Stomach (tissue), 19 donors: ENCODE measurements at places on chromosomes 3 and 15.
A peak's percentile ranks its signal among the peaks of the same experiment; 100 is the strongest.

GRCh38 chr15:22956257-22956977, 23.8 kb downstream of the CYFIP1 start:
- H3K36me3 ChIP-seq = no peaks in the 10 kb centered on the region
- H3K4me1 ChIP-seq = peaks cover 72% of the 10 kb centered on the region
- no peak for DNase-seq
- H3K4me3 ChIP-seq = no peak overlapping the region
- H3K27ac ChIP-seq = no peak overlapping the region

DNA sequence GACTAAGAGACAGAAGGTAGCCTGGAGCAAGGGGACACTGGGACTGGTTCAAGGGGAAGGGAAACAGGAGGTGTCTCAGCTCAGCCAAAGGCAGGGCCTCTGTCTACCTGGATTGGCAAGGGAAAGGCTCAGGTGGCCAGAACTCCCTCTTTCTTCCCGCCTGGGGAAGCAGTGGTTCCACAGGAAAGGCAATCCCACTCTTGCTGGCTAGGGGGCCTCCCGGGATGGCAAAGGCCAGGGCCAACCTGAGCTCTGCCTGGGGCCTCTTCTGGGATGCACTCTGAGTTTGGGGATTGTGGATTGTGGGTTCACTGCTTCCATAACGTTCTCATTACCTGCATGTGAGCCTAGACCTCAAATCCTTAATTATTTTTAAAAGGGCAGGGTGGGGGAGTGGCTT, 13.0 kb upstream of the PARP6 start:
- H3K36me3 ChIP-seq = no peaks in the 10 kb centered on the region
- no peaks in the 10 kb centered on the region for H3K4me1 ChIP-seq
- no peak overlapping the region for H3K4me3 ChIP-seq
- H3K27ac ChIP-seq = no peak overlapping the region
- H3K27me3 ChIP-seq = no peaks in the 10 kb centered on the region

DNA sequence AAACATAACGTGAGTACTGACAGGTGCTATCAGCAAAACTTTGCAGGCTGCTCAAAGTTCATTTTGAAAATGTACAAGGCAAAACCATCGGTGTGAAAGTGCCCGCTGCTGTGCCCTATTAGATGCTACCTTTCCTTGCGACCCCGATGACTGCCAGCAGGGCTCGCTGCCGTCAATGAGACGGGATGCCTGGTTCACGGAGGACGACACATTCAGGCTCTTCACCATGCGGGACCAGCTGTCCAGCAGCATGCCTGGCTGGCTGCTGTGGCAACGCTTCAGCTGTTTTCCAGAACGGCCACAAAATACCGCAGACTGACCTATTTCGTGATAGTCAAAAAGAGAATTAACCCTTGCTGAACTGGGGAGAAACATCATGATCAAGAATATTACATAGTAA, 92.7 kb upstream of the OCA2 start:
- no peaks in the 10 kb centered on the region for H3K27me3 ChIP-seq
- DNase-seq = peak; percentile 81
- no peak overlapping the region for H3K4me3 ChIP-seq
- H3K36me3 ChIP-seq = peaks cover 75% of the 10 kb centered on the region
- H3K4me1 ChIP-seq = no peaks in the 10 kb centered on the region
- no peak overlapping the region for H3K27ac ChIP-seq

DNA sequence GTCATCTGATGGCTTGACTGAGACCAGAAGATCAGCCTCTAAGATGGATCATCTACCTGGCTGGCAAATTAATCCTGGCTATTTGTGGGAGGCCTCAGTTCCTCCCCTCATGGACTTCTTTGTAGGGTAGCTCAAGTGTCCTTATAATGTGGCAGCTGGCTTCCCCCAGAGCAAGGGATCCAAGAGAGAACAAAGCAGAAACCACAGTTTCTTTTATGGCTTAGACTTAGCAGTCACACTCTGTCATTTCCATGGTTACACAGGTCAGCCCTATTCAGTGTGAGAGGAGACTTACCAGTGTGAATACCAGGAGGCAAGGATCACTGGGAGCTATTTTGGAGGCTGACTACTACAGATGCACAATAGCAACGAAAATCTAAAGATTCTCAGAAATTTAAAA, 15.3 kb upstream of the ARL14 start:
- H3K4me3 ChIP-seq = no peak overlapping the region
- no peak overlapping the region for H3K27ac ChIP-seq
- DNase-seq = no peak
- no peaks in the 10 kb centered on the region for H3K4me1 ChIP-seq
- H3K36me3 ChIP-seq = no peaks in the 10 kb centered on the region
- H3K27me3 ChIP-seq = no peaks in the 10 kb centered on the region

DNA sequence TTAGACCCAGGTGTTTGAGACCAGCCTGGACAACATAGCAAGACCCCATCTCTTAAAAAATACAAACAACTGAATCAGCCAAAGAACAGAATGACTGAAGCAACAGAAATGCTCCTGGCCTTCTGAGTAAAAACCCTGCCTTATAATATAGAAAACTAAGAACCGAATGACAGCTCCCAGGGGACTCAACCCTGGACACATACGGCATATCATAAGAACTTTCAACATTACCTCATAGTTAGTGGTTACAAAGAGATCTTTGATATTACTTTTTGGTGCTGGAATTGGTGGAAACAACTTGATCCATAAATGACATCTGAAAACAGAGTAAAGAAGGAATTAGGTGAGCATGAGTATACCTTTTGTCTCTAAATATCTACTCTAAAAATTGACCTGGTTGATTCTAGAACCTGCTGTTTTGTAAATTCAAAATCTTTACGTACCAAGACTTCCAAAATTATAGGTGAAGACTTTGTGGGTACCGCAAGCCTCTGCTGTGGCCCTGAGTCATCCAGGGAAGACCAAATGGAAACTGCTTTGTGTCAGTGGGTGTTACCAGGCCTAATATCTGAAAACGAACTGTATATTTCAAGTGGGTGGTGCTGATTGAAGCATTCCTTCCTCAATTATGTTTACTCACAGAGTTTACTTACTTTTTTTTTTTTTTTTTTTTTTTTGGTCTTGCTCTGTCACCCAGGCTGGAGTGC, 35.5 kb downstream of the IL5RA start:
- no peaks in the 10 kb centered on the region for H3K36me3 ChIP-seq
- H3K4me1 ChIP-seq = no peaks in the 10 kb centered on the region
- no peak overlapping the region for H3K4me3 ChIP-seq
- DNase-seq = no peak
- H3K27ac ChIP-seq = no peak overlapping the region

DNA sequence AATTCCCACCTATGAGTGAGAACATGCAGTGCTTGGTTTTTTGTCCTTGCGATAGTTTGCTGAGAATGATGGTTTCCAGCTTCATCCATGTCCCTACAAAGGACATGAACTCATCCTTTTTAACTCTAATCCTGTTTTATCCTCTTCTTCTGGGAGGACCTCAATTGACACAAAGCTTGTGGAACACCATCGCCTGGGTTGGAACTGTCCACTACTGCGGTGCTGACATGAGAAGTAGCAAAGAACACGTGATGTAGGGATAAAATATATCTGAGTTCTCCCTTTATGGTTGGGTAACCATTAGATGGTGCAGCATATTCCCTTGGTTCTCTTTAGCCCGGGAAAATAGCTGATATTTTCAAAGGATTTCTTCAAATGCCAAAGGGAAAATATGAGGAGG, 105.3 kb upstream of the TOPAZ1 start:
- H3K4me1 ChIP-seq = no peaks in the 10 kb centered on the region
- H3K27ac ChIP-seq = no peak overlapping the region
- DNase-seq = no peak

GRCh38 chr3:156576651-156577348, 21.9 kb upstream of the SSR3 start:
- H3K27ac ChIP-seq = no peak overlapping the region
- H3K4me1 ChIP-seq = peaks cover 3% of the 10 kb centered on the region
- H3K27me3 ChIP-seq = no peaks in the 10 kb centered on the region
- H3K4me3 ChIP-seq = no peak overlapping the region

GRCh38 chr3:108215871-108216270, 6.4 kb downstream of the IFT57 start:
- H3K36me3 ChIP-seq = no peaks in the 10 kb centered on the region
- no peak overlapping the region for H3K4me3 ChIP-seq
- no peak overlapping the region for H3K27ac ChIP-seq

- no peak overlapping the region for H3K4me3 ChIP-seq
- H3K27me3 ChIP-seq = no peaks in the 10 kb centered on the region
- H3K4me1 ChIP-seq = peaks cover 5% of the 10 kb centered on the region
- no peak overlapping the region for H3K27ac ChIP-seq
Measured at GRCh38 chr15:70311821-70312220, 214.1 kb upstream of the TLE3 start.

GRCh38 chr3:94305835-94306611, 243.2 kb downstream of the NSUN3 start:
- H3K27ac ChIP-seq = no peak overlapping the region
- no peak overlapping the region for H3K4me3 ChIP-seq
- no peaks in the 10 kb centered on the region for H3K27me3 ChIP-seq

GRCh38 chr3:167030082-167030725, 349.9 kb downstream of the ZBBX start:
- no peak overlapping the region for H3K4me3 ChIP-seq
- no peaks in the 10 kb centered on the region for H3K27me3 ChIP-seq
- H3K4me1 ChIP-seq = no peaks in the 10 kb centered on the region
- DNase-seq = no peak
- no peak overlapping the region for H3K27ac ChIP-seq

GRCh38 chr3:69932501-69932900, 67.0 kb upstream of the SAMMSON start:
- H3K36me3 ChIP-seq = no peaks in the 10 kb centered on the region
- no peak overlapping the region for H3K27ac ChIP-seq
- no peak overlapping the region for H3K4me3 ChIP-seq
- no peaks in the 10 kb centered on the region for H3K27me3 ChIP-seq

- H3K27me3 ChIP-seq = no peaks in the 10 kb centered on the region
- no peak for DNase-seq
- H3K36me3 ChIP-seq = no peaks in the 10 kb centered on the region
- no peak overlapping the region for H3K27ac ChIP-seq
Measured at GRCh38 chr3:31039145-31039544, 144.7 kb upstream of the GADL1 start.

GRCh38 chr3:50825841-50826240, 151.1 kb downstream of the DOCK3 start:
- no peaks in the 10 kb centered on the region for H3K4me1 ChIP-seq
- no peak overlapping the region for H3K4me3 ChIP-seq
- DNase-seq = no peak

GRCh38 chr3:115359536-115359935, 212.4 kb upstream of the ZBTB20 start:
- DNase-seq = no peak
- no peaks in the 10 kb centered on the region for H3K36me3 ChIP-seq
- H3K27ac ChIP-seq = no peak overlapping the region
- H3K4me3 ChIP-seq = no peak overlapping the region
- H3K4me1 ChIP-seq = no peaks in the 10 kb centered on the region

- no peaks in the 10 kb centered on the region for H3K36me3 ChIP-seq
- DNase-seq = no peak
- H3K4me3 ChIP-seq = no peak overlapping the region
- H3K27me3 ChIP-seq = no peaks in the 10 kb centered on the region
- H3K27ac ChIP-seq = no peak overlapping the region
Measured at GRCh38 chr3:138600100-138600745, 6.2 kb upstream of the CEP70 start.

GRCh38 chr3:23819599-23820360, 14.0 kb downstream of the UBE2E1 start:
- H3K27ac ChIP-seq = no peak overlapping the region
- peaks cover 25% of the 10 kb centered on the region for H3K4me1 ChIP-seq
- H3K4me3 ChIP-seq = no peak overlapping the region

DNA sequence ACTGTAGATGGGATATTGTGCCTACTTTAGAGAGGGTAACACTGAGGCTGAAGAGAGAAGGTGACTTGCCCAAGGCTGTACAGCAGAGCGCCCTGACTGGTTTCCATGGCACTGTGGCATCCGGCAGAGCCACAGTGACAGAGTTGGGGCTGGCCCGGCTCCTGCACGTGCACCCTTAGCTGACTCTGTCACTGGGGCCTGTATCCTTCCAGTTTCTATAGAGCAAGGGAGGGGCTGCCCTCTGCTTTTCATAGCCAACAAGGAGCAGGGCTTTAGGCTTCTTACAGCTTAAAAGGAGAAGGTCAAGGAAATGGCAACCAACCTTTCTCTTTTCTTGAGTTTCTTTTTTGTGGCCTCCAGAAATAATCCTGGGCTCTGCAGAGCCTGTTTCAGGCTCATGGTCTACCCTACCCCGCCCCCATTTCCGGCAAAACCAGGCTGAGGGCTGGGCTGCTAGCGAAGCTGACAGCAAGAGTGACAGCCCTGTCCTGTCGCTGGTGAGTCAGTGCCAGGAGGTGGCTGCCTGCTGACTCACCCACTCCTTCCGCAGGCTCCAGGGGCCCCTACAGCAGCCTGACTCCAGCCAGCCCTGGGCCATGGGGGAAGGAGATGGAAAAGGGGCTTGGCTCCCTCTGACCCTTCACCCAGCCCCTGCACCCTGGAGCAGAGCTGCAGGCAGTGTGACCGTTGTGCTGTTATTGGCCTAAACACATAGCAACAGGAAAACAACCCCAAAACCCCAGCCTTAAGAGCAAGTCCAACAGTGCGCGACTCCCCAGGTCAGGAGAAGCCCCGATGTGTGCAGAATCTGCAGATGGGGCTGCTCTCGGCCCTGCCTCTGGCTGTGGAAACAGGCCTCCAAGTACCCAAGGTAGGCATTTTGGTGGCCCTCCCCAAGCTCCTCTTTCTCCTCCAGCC, 29.8 kb downstream of the SLC6A6 start:
- peak overlapping the region; percentile 81 for H3K27ac ChIP-seq
- no peaks in the 10 kb centered on the region for H3K27me3 ChIP-seq
- no peaks in the 10 kb centered on the region for H3K36me3 ChIP-seq
- H3K4me1 ChIP-seq = peaks cover 58% of the 10 kb centered on the region
- peak; percentile 89 for DNase-seq
- no peak overlapping the region for H3K4me3 ChIP-seq

GRCh38 chr3:16372362-16373292, 107.6 kb downstream of the OXNAD1 start:
- peaks cover 5% of the 10 kb centered on the region for H3K4me1 ChIP-seq
- H3K36me3 ChIP-seq = peaks cover 24% of the 10 kb centered on the region
- DNase-seq = no peak
- H3K27me3 ChIP-seq = no peaks in the 10 kb centered on the region
- H3K27ac ChIP-seq = no peak overlapping the region
- H3K4me3 ChIP-seq = no peak overlapping the region

DNA sequence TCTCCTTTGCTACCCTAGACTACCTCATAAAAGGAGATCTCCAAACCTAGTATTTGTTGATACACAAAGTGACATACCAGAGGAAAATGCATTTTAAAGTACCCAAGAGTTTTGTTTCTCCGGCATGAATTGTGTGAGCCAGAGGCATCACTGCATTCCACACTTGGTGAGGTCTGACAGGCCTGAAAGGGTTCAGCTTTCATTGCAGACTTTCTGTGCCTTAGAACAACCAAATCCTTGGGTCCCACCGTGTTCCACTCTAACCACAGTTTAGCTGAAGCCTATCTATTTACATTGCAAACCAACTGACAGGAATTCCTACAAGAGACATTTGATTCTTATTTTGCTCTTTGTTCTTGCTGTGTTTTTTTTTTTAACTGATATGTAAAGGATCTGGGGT, 21.0 kb upstream of the EID1 start:
- no peak overlapping the region for H3K4me3 ChIP-seq
- DNase-seq = no peak
- no peak overlapping the region for H3K27ac ChIP-seq
